Sciatic nerve (tissue), 2 donors: ENCODE measurements at places on chromosomes 6 and 20. TPM values are rescaled to one million over a fixed set of nuclear protein-coding genes. Genes with fewer than 3 reads are reported as not detected.

- DNase-seq, result peak; percentile 75
Measured at GRCh38 chr6:30450909-30451841, 38.1 kb upstream of the HLA-E start.

- peak; percentile 86 for DNase-seq
Measured at GRCh38 chr6:35691027-35691824, 2.5 kb upstream of the FKBP5 start.

GRCh38 chr20:53711333-53712211 is 117.9 kb upstream of the ZNF217 start:
- no peak for DNase-seq

GRCh38 chr6:42674780-42675179 is 47.6 kb downstream of the PRPH2 start:
- no peak for DNase-seq

- no peak for DNase-seq
Measured at GRCh38 chr6:156781861-156782631, 4.9 kb downstream of the ARID1B start.

GRCh38 chr6:168885751-168886742 is 367.6 kb downstream of the THBS2 start:
- no peak for DNase-seq

DNA sequence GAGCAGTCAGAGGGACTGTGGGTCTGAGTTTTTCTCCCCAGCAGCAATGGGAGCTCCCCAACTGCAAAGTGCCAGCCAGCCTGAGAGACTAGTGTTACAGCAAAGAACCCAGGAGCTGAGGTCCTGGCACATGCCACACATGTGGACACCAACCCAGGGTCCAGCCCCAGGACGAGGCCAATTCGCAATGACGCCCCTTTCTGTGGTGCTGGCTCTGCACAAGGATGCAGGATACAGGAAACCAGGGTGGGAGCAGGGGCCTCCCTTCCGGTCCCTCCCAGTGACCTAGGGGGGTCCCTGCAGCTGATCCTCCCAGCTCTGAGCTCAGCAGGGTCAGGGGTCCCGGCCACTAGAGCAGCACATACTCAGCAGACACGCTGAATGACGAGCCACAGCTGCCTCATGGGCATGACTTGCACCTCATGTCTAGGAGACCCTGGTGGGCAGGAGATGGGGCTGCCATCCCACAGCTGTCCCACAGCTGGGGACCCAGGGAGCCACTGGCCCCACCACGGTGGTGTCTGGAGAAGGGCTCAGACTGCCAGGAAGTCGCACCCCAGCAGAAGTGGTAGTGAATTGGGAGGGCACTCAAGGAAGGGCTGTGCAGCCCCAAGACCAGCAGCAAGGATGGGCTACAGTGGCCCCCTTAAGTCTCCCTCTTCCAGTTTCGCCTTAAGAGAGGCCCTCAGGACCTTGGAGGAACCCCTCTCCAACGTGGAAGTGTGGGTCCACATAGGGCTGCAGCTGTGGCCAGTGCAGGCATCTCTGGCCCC is 3.6 kb downstream of the ARFRP1 start:
- DNase-seq, result peak; percentile 55

- no peak for DNase-seq
Measured at GRCh38 chr6:111551521-111552231, 54.0 kb downstream of the TRAF3IP2 start.

DNA sequence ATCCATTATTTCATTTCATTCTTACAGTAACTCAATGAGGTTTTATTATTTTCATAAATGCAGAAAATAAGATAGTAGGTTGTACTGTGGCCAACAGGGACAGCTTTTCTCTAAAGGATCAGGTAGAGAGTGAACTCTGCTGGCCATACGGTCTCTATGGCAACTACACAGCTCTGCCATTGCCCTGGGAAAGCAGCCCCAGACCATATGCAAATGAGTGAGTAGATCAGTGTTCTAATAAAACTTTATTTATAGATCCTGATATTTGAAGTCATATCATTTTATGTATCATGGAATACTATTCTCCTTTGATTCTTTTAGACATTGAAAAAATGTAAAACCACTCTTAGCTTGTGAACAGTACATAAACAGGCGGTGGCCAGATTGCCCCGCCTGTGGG is 192.5 kb upstream of the RREB1 start:
- DNase-seq, result no peak

DNA sequence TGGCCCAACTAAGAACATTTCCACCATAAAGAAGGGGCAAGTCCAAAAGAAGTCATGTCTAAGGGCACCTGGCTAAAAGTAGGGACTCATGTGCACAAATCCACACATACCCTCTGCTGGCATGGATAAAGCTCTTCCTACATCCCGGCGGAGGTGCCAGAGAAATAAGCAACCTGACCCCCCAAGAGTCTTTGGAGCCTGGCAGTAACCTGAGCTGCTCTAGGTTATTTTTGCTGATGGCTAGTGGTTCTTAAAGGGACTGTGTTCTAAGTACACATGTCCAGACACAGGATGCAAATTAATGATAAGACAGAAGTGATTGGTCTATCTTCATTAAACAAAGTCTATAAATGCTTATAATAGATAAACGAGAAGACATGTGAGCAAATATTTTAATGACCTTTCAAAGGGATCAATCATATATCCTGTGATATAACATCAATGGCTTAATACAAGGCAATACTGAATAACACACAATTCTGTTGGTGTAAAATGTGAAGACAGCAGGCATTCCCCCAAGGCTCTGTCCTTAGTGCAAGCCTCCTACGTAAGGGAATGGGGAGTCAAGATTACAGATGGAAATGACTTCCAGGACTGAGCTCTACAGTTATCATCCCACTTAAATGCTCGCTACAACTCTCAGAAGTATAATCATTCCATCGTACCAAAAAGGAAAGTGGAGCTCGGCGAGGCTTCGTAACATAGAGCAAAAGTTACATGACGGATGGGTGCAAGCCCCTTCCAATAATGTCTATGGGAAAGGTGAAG is 52.5 kb downstream of the HIVEP2 start:
- no peak for DNase-seq

- no peak for DNase-seq
Measured at GRCh38 chr6:16301511-16301910, 63.1 kb downstream of the GMPR start.

- no peak for DNase-seq
Measured at GRCh38 chr6:146770965-146771735, 172.4 kb downstream of the ADGB start.

DNA sequence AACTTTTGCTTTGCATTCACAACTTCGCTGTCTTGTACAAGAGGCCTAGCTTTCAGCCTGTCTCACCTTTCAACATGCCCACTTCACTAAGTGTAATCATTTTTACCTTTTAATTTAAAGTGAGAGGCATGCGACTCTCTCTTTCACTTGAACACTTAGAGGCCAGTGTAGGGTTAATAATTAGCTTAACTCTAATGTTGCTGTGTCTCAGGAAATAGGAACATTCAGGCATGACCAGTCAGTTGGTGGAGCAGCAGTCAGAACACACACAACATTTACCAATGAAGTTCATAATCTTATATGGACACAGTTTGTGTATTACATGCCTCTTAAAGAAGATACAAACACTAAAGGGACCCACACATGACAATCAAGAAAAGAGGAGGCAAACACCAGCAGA is 47.6 kb downstream of the HTR1B start:
- no peak for DNase-seq

- DNase-seq, result no peak
Measured at GRCh38 chr6:129329678-129330077, 380.3 kb downstream of the ARHGAP18 start.

- no peak for DNase-seq
Measured at GRCh38 chr20:35059110-35059509, 33.5 kb downstream of the TRPC4AP start.

DNA sequence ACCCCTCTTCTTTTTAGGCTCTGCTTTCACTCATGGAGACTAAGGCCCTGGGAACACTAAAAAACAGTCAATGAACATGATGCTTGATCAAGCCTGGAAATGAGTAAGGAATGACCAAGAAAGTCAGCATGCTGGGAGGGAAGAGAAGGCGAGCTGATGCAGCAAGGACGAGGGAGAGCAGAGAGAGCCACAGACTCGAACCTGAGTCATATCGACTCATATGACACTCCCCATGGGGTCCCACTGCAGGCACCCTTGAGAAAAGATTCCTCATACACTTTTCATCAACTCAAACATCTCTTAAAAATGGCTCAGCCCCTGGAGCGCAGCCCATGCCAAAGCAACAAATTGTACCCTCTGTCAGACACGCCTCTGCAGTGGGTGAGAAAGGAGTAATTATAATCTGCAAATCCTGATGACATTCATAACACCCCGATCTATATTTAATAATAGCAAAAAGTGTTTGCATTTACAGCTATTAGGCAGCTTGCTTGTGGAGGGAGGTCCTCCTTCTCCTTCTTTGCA is 127.2 kb downstream of the F13A1 start:
- no peak for DNase-seq

- no peak for DNase-seq
Measured at GRCh38 chr6:19664878-19665612, 172.1 kb upstream of the ID4 start.

- no peak for DNase-seq
Measured at GRCh38 chr6:83590416-83590815, 78.1 kb downstream of the PRSS35 start.

- DNase-seq, result no peak
Measured at GRCh38 chr20:8425016-8425415, 292.9 kb downstream of the PLCB1 start.

DNA sequence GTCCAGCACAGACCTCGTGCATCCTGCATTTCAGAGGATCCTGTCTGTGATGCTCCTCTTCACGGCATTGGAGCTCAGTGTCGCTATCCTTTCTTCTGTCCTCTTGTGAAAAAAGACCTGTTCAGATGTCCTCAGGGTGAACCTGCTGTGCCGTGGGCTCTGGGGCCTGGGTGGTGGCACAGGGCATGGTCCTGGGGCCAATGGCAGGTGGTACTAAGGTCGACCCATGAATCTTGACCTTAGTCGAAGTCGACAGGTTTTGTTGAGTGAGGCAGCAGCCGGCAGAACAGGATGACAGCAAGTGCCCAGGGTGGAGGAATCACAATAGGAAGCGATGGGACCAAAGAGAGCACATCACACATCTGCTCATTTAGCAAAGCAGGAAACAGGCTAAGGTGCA is 22.0 kb upstream of the MAS1L start:
- no peak for DNase-seq

DNA sequence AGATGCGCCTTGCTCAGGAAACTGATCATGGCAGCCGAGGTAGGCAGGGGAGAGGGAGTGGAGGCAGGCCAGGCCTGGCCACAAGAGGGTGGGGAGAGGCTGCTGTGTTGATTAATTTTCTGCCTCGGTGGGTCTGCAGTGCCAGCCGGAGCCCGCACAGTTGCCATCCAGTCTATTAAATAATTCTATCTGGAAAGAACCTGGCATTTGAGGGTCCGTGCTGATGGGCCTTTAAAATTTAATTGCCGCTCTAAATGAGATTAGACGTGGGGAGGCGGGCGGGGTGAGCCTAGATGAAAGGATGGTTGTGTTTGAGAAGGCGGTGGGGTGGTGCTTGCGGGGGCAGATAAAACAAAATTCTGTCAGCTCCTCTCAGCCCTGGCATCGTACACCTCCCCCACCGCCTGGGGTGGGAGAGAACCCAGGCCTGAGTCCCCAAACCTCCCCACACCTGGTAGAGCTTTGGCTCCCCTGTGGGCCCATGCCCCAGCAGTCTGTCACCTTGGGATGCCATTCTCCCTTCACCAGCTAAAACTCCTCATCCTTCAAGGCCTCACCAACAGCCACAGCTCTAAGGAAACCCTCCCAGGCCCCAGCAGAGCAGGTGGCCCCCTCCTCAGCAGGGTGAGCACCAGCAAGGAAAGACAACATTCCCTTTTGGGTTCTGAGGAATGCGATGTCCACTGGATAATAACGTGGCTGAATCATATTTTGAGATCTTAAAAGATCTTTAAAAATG is 167.3 kb downstream of the GRM4 start:
- peak; percentile 27 for DNase-seq

DNA sequence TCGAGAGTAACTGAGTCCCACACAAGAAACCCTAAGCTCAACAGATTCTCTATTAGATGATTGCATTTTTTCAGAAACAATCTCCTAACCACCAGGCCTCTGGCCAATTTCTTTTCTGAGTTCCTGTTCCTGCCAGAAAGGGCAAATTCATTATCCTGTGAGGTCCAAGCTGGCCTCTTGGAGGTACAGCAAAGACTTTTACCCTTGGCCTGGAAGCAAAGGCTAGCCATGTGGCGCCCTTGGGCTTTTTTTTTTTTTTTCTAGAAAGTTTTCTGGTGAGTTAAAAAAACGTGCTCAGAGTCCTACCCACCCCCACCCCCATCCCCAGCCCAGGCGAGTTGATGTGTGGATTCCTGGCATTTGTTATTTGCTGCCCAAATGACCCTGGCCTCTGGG is 59.0 kb upstream of the EEF1A1 start:
- no peak for DNase-seq

DNA sequence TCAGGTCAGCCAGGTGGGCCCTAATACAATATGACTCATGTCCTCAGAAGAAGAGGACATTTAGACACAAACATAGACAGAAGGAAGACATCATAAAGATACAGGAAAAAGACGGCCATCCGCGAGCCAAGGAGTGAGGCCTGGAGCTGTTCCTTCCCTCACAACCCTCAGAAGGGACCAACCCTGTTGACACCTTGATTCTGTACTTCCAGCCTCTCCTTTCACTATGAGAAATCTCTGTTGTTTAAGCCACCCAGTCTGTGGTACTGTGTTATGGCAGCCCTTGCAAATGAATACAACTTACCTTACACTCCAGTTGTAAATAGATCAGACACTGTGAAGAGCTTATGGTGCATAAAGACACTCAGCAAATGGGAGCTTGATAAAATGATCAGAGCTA is 199.7 kb downstream of the SAMD5 start:
- no peak for DNase-seq

Gene TMEM14A
- 29.6 TPM for total RNA-seq

Gene LPA
- 0.36 TPM for total RNA-seq

Gene SPTLC3
- total RNA-seq, result 30.1 TPM

Gene TRAPPC3L
- 0.22 TPM for total RNA-seq

Gene CST7
- total RNA-seq, result 6.7 TPM

Gene F13A1
- 231 TPM for total RNA-seq

Gene GRIK2
- 12.8 TPM for total RNA-seq

Gene OOEP
- not detected for total RNA-seq

Gene KHDC1L
- total RNA-seq, result not detected

Gene ENPP5
- total RNA-seq, result 1.9 TPM

Gene CPXM1
- 5.9 TPM for total RNA-seq

Gene MYB
- total RNA-seq, result 0.22 TPM

Gene BTN1A1
- not detected for total RNA-seq
